T-helper 2 cell treated with Interferon-gamma antibody and Interleukin-4, amounts not matched to agents 5 μg/mL and 100 μg/mL, for 36 hours (primary cell): ENCODE measurements at places on chromosomes 2 and 18.

GRCh38 chr2:169007941-169008340, 23.2 kb downstream of the ABCB11 start:
- DNase-seq: no peak
- H3K27me3 ChIP-seq: no peaks in the 10 kb centered on the region
- peaks cover 2% of the 10 kb centered on the region for H3K4me1 ChIP-seq
- H3K27ac ChIP-seq: no peak overlapping the region
- no peak overlapping the region for H3K4me3 ChIP-seq

- peaks cover 29% of the 10 kb centered on the region for H3K27me3 ChIP-seq
- DNase-seq: no peak
- H3K27ac ChIP-seq: no peak overlapping the region
Observed at GRCh38 chr2:120330946-120331822, 14.8 kb upstream of the INHBB start.

- no peak overlapping the region for H3K4me3 ChIP-seq
- no peaks in the 10 kb centered on the region for H3K27me3 ChIP-seq
- DNase-seq: no peak
- no peaks in the 10 kb centered on the region for H3K36me3 ChIP-seq
- no peaks in the 10 kb centered on the region for H3K4me1 ChIP-seq
- H3K27ac ChIP-seq: no peak overlapping the region
Observed at GRCh38 chr2:235102896-235103295, 151.1 kb downstream of the SH3BP4 start.

- H3K4me1 ChIP-seq: peaks cover 38% of the 10 kb centered on the region
- H3K27me3 ChIP-seq: peaks cover 36% of the 10 kb centered on the region
- H3K27ac ChIP-seq: no peak overlapping the region
- DNase-seq: peak; percentile 57
- H3K36me3 ChIP-seq: no peaks in the 10 kb centered on the region
Observed at GRCh38 chr18:13217466-13217961, 1.0 kb upstream of the LDLRAD4 start.

DNA sequence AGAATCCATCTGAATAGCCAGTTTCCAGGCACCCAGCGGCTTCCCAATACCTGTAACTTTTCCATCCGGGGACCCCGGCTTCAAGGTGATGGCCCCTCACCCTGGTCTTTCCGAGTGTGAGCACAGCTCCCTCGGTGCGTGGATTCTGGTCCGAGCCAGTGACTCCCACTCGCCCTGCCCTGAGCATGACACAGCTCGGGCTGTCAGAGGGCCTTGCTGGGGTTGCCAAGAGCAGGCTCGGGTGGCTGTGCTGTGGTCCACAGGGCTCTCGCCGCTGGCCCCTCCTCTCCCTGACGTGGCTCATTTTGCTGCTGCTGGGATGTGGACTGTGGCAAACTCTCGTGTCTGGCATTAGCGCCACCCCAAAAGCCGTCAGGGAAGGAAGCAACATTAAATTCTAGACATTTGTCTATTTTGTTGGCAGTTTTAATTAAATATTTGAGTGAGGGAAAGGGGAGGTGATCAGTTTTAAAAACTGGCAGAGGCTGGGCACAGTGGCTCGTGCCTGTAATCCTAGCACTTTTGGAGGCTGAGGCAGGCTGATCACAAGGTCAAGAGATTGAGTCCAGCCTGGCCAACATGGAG, 5.6 kb upstream of the ESPNL start:
- peaks cover 14% of the 10 kb centered on the region for H3K36me3 ChIP-seq
- no peak overlapping the region for H3K27ac ChIP-seq
- H3K27me3 ChIP-seq: no peaks in the 10 kb centered on the region

DNA sequence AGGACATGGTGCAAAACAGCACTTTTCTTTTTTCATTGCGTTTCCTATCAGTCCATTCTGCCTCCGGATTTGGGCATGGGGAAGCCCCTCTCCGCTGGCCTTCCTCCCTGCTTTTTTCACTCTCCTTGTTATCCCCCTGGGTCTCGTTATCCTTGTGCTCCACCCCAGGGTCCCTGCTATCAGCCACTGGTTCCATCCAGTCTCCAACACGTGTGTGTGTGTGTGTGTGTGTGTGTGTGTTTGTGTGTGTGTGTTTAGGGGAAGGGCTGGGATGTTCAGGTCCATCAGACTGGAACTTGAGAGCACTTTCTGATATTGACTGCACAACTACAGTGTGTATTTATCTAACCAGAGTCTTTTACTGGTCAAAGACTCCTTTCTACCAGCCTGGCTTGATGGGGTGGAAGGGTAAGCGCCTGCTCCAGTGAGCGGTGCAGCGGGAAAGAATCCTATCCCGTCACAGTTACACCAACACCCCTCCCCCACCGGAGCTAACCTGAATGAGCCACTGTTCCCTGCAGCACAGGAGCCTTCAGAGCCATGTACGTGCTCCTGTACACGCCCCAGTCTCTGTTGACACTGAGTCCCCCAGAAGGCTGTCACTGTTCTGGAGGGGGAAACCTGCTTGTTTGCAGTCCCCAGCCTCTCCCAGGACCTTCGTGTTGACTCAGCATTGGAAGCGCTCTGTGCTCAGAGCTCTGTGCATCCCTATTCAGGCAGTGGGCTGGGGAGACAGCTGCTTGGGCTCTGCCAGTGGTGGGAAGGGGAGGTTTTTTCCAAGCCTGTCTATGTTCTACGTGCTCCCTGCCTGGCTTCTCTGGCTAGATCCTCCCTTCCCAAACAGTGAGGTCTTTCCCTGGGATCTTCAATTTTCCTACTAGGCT, 4.6 kb downstream of the INHA start:
- H3K27ac ChIP-seq: no peak overlapping the region
- no peaks in the 10 kb centered on the region for H3K36me3 ChIP-seq
- H3K4me3 ChIP-seq: no peak overlapping the region
- H3K4me1 ChIP-seq: no peaks in the 10 kb centered on the region
- no peak for DNase-seq
- peaks cover 32% of the 10 kb centered on the region for H3K27me3 ChIP-seq

GRCh38 chr18:33755931-33756560, 178.0 kb downstream of the ASXL3 start:
- no peaks in the 10 kb centered on the region for H3K4me1 ChIP-seq
- no peaks in the 10 kb centered on the region for H3K27me3 ChIP-seq
- H3K27ac ChIP-seq: no peak overlapping the region
- no peak for DNase-seq
- H3K36me3 ChIP-seq: no peaks in the 10 kb centered on the region
- H3K4me3 ChIP-seq: no peak overlapping the region

- H3K4me3 ChIP-seq: no peak overlapping the region
- no peaks in the 10 kb centered on the region for H3K27me3 ChIP-seq
- H3K27ac ChIP-seq: no peak overlapping the region
- DNase-seq: no peak
Observed at GRCh38 chr2:160936044-160936806, 224.0 kb upstream of the TANK start.

DNA sequence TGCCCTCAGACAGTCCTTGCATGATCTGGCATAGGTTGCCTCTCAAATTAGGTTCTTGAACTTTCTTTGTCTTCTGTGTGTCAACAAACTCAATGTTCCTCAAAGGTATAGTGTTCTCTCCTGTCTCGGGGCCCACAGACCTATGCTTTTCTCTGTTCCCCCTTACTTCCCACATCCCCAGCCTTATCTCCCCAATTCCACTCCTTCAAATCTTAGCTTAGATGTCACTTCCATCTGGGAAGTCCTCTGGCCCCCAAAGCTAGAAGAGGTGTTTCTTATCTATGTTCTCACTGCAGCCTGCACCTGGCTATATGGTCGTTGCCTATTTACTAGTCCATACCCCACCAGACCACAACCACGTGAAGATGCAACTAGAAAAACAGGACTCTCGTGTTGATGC, 134.6 kb upstream of the MYCN start:
- DNase-seq: no peak
- H3K4me1 ChIP-seq: no peaks in the 10 kb centered on the region
- H3K27ac ChIP-seq: no peak overlapping the region
- no peaks in the 10 kb centered on the region for H3K27me3 ChIP-seq
- H3K36me3 ChIP-seq: no peaks in the 10 kb centered on the region

DNA sequence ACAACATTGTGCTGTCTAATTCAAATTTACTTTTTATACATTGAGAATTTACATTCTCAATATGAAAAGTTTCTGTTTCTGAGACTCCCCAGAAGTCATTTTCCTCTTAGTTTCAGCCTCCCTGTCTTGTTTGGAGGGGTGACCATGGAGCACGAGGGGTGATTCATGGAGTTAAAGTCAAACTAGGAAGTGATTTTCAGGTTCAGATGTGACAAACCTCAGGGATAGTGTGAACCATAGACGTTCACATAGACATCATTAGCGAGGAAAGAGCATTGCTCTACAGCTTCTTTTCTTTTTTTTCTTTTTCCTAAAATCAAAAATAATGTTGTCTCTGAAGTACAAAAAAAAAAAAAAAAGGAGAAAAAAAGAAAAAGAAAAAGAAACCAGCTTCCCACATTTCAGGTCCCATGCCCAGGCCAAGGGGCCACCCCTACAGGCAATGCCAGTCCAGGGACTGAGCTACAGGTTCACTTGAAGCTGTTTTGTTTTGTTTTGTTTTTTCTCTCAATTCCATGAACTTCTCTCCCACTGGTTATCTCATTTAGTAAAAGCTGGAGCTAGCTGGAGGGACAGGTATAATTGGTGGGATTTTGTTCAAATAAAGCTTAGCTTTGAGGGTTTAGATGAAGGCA, 18.1 kb upstream of the LCLAT1 start:
- H3K27me3 ChIP-seq: no peaks in the 10 kb centered on the region
- H3K27ac ChIP-seq: no peak overlapping the region
- peaks cover 1% of the 10 kb centered on the region for H3K36me3 ChIP-seq
- no peak for DNase-seq

- H3K27ac ChIP-seq: no peak overlapping the region
- no peak for DNase-seq
- no peaks in the 10 kb centered on the region for H3K4me1 ChIP-seq
- no peaks in the 10 kb centered on the region for H3K27me3 ChIP-seq
Observed at GRCh38 chr2:164000176-164000575, 264.4 kb upstream of the FIGN start.

- peaks cover 3% of the 10 kb centered on the region for H3K27me3 ChIP-seq
- DNase-seq: no peak
- H3K4me3 ChIP-seq: no peak overlapping the region
- H3K27ac ChIP-seq: no peak overlapping the region
- no peaks in the 10 kb centered on the region for H3K4me1 ChIP-seq
- no peaks in the 10 kb centered on the region for H3K36me3 ChIP-seq
Observed at GRCh38 chr18:78540636-78541529, 438.7 kb upstream of the SALL3 start.

- H3K27me3 ChIP-seq: no peaks in the 10 kb centered on the region
- DNase-seq: no peak
- no peaks in the 10 kb centered on the region for H3K4me1 ChIP-seq
- H3K27ac ChIP-seq: no peak overlapping the region
Observed at GRCh38 chr2:217890445-217890844, 112.3 kb downstream of the TNS1 start.

GRCh38 chr2:206218156-206218555, 56.3 kb upstream of the ZDBF2 start:
- H3K36me3 ChIP-seq: no peaks in the 10 kb centered on the region
- H3K27me3 ChIP-seq: peaks cover 30% of the 10 kb centered on the region
- H3K27ac ChIP-seq: no peak overlapping the region

DNA sequence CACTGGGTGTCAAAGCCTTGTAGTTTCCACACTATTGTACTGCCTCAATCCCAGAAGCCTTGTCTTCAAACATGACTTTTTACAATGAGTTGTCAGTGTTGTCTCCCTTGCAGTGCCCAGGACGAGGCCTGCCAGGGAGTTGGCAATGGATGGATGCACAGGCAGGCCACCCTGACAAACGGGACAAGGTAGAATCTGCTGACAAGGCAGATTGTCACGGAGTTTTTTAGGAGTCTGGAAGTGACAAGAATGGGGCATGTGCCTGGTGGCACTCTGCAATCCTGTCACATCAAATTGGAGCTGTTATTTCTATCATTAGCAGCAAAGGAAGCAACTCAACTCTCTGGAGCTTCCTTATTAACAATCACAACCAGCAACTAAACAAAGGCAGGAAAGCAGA, 25.2 kb upstream of the GPR39 start:
- no peaks in the 10 kb centered on the region for H3K27me3 ChIP-seq
- no peak for DNase-seq
- no peak overlapping the region for H3K4me3 ChIP-seq
- H3K4me1 ChIP-seq: no peaks in the 10 kb centered on the region

GRCh38 chr2:94622113-94622618, 249.1 kb upstream of the TEKT4 start:
- H3K4me3 ChIP-seq: no peak overlapping the region
- H3K27ac ChIP-seq: no peak overlapping the region
- no peaks in the 10 kb centered on the region for H3K4me1 ChIP-seq
- H3K36me3 ChIP-seq: no peaks in the 10 kb centered on the region

GRCh38 chr2:10136101-10136934, 13.8 kb downstream of the RRM2 start:
- no peak for DNase-seq
- H3K27me3 ChIP-seq: no peaks in the 10 kb centered on the region
- no peak overlapping the region for H3K27ac ChIP-seq
- H3K36me3 ChIP-seq: peaks cover 49% of the 10 kb centered on the region

DNA sequence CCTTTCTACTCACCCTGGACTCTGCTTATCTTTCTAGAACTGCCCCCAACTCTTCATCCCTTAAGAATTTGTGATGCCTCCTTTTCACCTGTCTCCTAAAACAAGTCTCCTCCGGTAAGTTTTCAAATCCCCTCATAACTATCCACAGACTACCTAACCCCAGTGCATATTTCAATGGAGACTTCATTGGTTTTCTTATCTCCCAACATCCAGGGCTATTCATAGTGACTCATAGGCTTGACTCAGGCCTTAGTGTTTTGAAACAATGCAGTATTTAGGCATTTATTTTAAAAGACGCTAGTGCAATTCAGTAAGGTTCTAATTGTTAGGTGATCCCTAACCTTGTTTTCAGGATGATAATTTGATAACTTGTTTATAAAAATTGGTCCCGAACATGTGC, 399.2 kb downstream of the CPS1 start:
- no peak overlapping the region for H3K27ac ChIP-seq
- no peak for DNase-seq
- no peaks in the 10 kb centered on the region for H3K4me1 ChIP-seq
- H3K4me3 ChIP-seq: no peak overlapping the region
- no peaks in the 10 kb centered on the region for H3K36me3 ChIP-seq

GRCh38 chr2:86216575-86217555, 17.6 kb downstream of the MRPL35 start:
- peaks cover 17% of the 10 kb centered on the region for H3K4me1 ChIP-seq
- no peak overlapping the region for H3K27ac ChIP-seq
- no peaks in the 10 kb centered on the region for H3K27me3 ChIP-seq
- H3K36me3 ChIP-seq: peaks cover 26% of the 10 kb centered on the region
- no peak overlapping the region for H3K4me3 ChIP-seq

GRCh38 chr2:47651296-47651695, 131.6 kb upstream of the MSH6 start:
- H3K4me1 ChIP-seq: no peaks in the 10 kb centered on the region
- no peaks in the 10 kb centered on the region for H3K36me3 ChIP-seq
- no peak overlapping the region for H3K27ac ChIP-seq
- H3K27me3 ChIP-seq: peaks cover 2% of the 10 kb centered on the region
- no peak for DNase-seq
- H3K4me3 ChIP-seq: no peak overlapping the region

DNA sequence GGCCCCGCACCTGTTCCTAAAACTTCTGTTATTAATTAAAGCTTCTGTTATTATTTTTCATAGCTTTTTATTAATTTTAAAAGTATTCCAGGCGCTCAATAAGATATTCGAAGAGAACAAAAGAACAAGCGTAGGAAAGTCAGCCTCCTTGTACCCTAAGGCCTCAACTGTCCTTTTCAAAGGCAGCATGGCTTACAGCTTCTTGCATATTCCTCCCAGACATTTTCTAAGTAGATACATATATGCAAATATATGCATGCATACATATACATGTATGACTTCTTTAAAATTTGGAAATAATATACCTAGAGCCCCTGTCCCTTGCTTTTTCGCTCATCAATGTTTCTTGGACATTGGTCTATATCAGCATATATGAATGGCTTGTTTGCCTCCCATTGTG, 12.3 kb downstream of the GPR55 start:
- H3K27ac ChIP-seq: no peak overlapping the region
- no peak overlapping the region for H3K4me3 ChIP-seq
- no peaks in the 10 kb centered on the region for H3K36me3 ChIP-seq
